Fibroblast of upper back skin (primary cell): ENCODE measurements at places on chromosomes 4 and X.

DNA sequence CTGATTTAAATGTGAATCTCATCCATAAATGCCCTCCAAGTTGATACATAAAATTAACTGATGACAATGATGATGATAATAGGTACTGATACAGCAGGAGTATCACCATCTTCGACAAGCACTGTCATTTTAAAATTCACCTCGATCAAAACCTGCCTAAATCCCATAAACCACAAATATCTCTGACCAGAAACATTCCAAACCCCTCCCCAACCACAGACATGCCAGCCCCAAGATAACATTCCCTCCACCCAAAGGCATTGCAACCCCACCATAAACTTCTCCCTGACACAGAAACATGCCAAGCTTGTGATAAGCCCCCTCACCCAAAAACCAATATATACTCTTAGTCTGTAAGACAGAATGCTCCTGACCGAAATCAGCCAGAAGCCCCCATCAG, 63.7 kb upstream of the WDFY3 start:
- DNase-seq, result no peak

GRCh38 chr4:9962611-9963314, 58.5 kb downstream of the SLC2A9 start:
- no peak for DNase-seq

DNA sequence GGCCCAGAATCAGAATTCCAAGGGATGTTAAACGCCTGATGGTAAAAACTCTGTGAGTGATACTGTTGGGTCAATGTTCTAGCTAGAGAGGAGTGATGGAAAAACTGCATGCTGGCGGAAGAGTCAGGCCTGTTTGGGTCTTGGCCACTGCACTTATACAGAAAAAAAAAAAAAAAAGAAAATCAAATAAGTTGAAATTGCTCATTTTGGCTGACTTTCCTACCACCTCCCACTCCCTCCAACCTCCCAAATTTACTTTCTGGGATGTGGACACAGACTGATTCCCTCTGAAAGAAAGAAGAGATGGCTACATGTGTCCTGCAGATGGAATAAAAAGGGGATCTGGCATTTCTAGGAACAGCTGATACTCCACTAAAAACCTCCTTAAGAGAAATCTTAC, 234.1 kb upstream of the GIMD1 start:
- DNase-seq, result no peak

DNA sequence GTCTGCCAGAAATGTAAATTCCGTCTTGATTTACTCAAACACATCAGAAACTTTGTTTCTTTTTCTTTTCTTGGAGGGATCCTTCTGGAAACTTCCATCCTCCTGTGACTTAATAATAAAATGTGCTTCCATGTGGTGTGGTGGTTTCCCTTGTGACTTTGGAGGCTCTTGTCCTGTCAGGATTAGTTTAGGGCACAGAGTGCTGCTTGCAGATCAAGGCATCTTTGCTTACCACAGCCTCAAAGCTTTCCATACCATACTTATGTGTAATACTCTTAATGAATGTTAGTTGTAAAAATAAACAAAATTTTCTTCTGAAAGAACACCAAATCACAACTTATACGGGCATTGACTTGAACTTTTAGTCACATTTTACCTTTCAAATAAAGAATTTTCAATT, 27.4 kb downstream of the GBA3 start:
- DNase-seq, result no peak

DNA sequence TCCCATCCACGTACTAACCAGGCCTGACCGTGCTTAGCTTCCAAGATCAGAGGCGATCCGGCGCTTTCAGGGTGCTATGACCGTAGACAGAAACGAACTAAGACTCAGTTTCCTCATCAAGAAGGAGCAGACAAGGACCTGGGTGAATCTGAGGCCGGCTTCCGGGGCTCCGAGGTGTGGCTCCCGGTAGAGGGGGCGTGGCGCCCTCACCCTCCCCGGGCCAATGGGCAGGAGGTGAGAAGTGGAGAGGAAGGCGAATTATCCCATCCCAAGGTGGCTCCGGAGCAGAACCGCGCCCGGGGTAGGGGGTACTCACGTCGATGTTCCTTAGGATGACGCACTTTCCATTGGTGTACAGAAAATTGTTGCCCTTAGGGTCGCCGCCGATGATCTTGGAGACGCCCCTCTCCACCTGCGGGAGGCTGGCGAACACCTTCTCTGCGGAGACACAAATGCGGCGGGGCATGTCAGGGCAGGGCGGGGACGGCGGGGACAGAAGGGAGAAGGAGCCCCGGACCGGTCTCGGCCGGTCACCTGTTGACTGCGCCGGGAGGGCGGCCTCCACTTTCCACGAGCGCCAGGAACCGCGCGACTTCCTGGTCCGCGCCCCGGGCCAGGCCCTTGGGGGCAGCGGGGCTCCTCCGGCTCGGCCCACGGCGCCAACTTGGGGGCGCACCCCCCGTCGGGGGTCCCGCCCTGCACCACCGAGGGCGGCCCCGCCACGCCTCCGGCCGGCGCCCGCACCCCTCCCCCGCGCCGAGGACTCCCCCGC, 616 bp downstream of the WDR1 start:
- DNase-seq, result no peak

DNA sequence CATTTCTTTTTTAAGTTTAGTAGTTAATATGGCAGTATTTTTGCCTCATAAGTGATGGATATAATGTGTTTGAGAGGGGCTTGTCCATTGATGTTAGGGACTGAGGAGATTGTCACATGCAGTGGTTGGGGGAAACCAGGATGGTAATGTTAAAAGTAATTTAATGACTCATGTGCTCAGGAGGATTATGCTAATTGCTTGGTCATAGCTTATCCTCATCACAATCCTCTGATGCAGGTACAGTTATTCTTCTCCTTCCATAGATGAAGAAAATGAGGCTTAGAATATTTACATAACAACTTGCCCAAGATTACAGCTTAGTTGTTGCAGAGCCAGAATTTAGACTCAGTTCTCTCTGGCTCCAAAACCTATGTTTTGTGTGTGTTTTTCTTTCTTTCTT, 94.4 kb upstream of the SCML1 start:
- DNase-seq, result no peak

DNA sequence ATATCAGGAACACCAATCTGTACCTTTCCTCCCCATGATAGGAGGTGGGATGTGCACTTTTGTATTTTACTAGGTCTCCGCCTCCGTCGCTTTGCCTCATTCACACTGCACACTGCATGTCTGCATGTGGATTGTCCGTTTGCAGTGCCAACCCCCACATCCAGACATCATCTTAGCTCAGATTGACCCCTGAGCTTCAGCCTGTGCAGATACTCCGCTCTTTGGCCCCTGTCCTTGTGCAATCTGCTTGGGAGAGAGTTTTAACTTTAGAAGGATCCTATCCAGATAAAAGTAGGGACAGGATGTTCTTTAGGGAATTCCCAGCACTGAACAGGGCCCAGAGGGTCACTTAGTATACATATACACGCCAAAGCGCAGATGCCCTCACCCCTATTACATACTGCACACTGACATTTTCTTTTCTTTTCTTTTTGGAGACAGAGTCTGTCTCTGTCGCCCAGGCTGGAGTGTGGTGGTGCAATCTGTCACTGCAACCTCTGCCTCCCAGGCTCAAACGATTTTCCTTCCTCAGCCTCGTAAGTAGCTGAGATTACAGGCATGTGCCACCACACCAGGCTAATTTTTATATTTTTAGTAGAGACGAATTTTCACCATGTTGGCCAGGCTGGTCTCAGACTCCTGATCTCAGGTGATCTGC, 43.3 kb upstream of the FBXW7 start:
- DNase-seq, result no peak
